Karpas-422 (cell line): ENCODE measurements at places on chromosomes 13 and 19. TPM values are rescaled to one million over a fixed set of nuclear protein-coding genes. Genes with fewer than 3 reads are reported as not detected.

The COX6B2 gene
- total RNA-seq: not detected in 2 replicates

- DNase-seq: no peak
- no peaks in the 10 kb centered on the region for H3K36me3 ChIP-seq
- no peaks in the 10 kb centered on the region for H3K27me3 ChIP-seq
- H3K27ac ChIP-seq: no peak overlapping the region
- H3K4me3 ChIP-seq: no peak overlapping the region
Observed at GRCh38 chr19:33665776-33666595, 44.2 kb downstream of the CHST8 start.

The PRR12 gene
- total RNA-seq: 8.7 and 12.8 TPM in 2 replicates

GRCh38 chr13:94984958-94985357 lies 272.6 kb upstream of the SOX21 start:
- DNase-seq: no peak
- H3K27ac ChIP-seq: no peak overlapping the region

The ATXN8OS gene
- not detected in 2 replicates for total RNA-seq

DNA sequence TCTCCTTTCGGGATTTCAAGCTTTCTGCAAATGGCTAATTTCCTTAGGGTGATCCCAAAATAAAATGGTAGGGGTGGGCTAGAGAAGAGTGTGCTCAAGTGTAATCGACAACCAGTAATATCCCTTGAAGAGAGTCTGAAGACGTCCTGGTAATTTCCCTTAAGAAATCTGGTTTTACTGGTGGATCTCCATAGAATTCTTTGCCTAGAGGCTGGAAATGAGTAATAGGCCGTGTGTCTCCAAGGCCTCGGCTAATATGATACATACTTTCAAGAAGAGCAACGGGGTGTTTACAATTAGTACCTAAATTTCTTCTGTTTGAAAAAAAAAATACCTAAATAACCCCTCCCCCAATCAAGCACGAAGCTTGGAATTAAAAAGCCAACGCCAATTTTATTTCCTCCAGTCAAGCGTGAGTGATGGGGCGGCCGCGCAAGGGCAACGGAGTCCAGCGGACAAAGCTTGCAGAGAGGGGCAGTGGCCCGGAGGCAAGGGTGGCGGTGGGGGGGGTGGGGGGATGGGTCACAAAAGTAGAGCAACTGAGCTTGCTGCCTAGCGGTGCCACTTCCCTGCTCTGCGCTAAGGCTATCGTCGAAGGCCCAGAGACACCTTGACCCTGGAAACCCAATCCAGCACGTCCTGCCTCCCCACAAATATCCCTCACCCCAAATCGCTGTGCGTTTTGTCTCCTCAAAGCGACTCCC lies 7.8 kb downstream of the SOX21 start:
- H3K36me3 ChIP-seq: no peaks in the 10 kb centered on the region
- no peak for DNase-seq
- H3K4me3 ChIP-seq: no peak overlapping the region
- H3K27me3 ChIP-seq: no peaks in the 10 kb centered on the region
- no peaks in the 10 kb centered on the region for H3K4me1 ChIP-seq
- no peak overlapping the region for H3K27ac ChIP-seq

The FCHO1 gene
- 16.6 and 40.4 TPM in 2 replicates for total RNA-seq
